Heart left ventricle (tissue), 16 donors: ENCODE measurements at places on chromosomes 1 and 21. TPM values are rescaled to one million over a fixed set of nuclear protein-coding genes. Genes with fewer than 3 reads are reported as not detected.

GRCh38 chr1:215631489-215631888 lies 64.4 kb downstream of the KCTD3 start:
- DNase-seq, result no peak

Gene DAB1
- polyA plus RNA-seq, result 2.2 TPM

GRCh38 chr1:27891196-27891889 lies 19.0 kb downstream of the THEMIS2 start:
- DNase-seq, result no peak

- DNase-seq, result no peak
Measured at GRCh38 chr1:81377406-81377805, 423.3 kb upstream of the ADGRL2 start.

DNA sequence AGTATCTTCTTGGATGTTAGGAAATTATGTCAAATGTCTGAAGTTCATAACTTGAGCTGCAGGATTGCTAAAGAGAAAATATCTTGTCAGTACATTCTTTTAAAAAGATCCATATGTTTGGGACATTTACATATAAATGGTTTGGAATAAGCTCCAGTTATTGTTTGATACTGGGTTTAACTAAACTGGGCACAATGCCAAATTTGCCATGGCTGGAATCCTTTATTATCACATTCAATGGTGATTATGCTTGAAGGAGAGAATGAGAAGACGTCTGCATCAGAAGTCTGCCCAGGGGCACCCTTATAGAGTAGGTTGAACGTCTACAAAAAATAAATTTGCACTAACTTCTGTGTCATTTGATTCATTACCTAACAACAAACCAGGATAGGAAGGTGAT lies 652.5 kb downstream of the AMY1C start:
- DNase-seq, result no peak

DNA sequence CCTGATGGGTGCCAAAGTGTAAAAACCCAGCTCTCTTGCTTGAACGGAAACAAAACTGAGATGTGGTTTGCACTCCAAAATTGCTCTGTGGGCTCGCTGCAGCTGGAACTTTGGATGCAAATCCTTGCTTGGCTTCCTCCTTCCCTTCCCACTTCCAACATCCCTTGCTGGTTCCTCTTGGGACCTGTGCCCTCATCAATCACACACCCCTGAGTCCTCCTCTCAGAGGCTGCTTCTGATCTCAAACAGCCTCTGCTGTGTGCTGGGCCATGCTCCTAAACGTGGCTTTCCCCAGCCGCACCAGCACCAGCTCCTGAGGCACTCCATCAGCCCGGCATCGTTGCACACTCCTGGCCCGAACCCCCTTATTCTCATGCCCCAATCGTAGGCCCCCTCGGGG lies 124.3 kb upstream of the RAB4A start:
- DNase-seq, result no peak

Gene ARMH1
- 0.88 TPM for polyA plus RNA-seq

DNA sequence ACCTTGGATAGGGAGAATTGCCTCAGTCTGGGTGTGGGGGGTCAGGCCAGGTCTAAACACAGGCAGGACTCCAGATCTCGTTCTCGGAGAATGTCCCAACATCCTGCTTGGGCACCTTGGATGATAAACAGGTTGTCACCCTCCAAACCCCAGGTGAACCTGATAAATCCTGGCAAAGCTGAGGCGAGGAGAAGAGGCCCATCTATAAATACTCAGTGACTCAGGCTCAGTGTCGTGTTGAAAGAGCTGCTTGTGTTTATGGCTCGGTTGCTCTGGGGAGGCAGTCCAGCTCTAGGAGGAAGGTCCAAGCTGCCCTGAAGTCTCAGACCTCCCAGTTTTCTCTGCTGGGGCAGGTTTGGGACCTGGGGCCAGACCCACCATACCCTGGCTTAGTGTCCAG lies 15.8 kb upstream of the TRIM63 start:
- DNase-seq, result peak; percentile 63

DNA sequence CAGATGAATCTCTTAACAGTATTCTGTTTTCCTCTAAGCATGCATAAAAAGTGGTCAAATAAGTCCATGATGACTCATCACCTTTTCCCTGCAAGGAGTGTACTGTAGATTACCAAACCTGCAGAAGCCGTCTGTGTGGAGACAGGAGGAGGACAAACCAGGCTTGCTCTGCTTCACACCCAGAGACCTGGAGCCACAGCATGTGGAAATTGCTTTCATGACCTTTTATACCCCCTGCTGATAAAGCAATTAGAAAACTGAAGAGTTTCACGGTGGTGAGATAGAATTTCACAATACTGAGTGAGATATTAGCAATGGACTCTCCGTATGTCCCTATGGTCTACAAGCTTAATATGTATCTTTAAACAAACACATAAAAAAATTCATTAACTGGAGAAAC lies 9.4 kb downstream of the CORT start:
- no peak for DNase-seq

Gene CGN
- 0.18 TPM for polyA plus RNA-seq

DNA sequence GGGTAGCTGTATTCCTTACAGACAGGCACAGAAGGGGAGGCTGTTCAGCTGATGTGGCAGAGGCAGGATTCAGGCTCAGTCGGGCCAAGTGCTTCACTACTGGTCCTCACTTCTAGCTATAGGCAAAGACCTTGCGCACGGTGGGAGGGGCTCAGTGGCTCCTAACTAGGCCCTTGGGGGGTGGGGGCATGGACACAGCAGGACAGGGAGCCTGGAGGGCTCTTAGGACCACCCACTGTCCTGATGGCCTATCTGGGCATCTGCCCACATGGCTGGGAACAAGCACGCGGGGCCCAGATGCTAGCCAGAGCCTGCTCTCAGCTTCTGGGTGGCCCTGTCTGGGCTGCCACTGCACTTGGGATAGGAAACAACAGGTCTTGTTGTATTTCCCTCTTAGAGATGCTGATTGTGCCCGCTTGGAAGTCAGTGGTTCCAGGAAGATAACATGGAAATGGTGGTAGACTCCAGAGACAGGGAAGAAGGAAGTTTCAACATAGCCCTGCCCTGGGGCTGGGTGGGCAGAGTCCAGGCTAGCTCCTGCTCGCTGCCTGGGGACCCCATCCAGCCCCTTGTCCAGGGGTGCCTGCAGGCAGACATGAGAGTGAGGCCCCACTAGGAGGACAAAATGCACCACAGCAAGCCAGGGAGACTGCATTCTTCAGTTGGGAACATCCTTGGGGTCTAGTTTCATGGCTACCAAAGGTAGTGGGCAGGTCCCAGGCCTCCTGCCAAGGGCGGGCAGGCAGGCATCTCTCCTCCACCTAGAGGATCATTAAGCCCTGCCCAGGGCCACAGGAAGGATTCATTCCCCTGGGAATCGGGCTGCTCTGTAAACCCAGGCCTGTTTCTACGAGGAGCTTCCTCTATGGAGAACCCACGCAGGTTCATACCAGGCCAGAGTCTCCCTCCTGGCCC lies 102.5 kb downstream of the BCAR3 start:
- no peak for DNase-seq

Gene FCRL3
- 0.04 TPM for polyA plus RNA-seq

Gene SPRR2F
- not detected for polyA plus RNA-seq

GRCh38 chr21:35720208-35720731 lies 340.1 kb downstream of the SETD4 start:
- DNase-seq, result no peak

DNA sequence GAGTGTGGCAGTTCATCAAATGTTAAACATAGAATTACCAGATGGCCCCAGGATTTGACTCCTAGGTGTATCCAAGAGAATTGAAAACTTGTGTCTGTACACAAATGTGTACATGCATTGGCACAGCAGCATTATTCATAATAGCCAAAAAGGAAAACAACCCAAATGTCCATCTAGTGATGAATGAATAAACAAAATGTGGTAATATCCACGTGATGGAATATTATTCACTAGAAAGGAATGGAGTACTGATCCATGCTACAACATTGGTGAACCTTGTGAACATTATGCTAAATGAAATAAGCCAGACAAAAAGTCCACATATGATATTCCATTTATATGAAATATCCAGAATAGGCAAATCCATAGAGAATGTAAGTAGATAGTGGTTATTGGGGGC lies 77.7 kb downstream of the RAVER2 start:
- DNase-seq, result no peak

Gene ADGRL4
- 19.9 TPM for polyA plus RNA-seq
